IPS-NIHi11 (cell line): ENCODE measurements at places on chromosomes 6 and 20.

- peak; percentile 80 for DNase-seq
Measured at GRCh38 chr6:31952140-31952805, 6.4 kb downstream of the CFB start.

- DNase-seq, result no peak
Measured at GRCh38 chr6:155100087-155100486, 105.0 kb downstream of the TIAM2 start.

- DNase-seq, result no peak
Measured at GRCh38 chr6:152318278-152318677, 318.9 kb downstream of the SYNE1 start.

DNA sequence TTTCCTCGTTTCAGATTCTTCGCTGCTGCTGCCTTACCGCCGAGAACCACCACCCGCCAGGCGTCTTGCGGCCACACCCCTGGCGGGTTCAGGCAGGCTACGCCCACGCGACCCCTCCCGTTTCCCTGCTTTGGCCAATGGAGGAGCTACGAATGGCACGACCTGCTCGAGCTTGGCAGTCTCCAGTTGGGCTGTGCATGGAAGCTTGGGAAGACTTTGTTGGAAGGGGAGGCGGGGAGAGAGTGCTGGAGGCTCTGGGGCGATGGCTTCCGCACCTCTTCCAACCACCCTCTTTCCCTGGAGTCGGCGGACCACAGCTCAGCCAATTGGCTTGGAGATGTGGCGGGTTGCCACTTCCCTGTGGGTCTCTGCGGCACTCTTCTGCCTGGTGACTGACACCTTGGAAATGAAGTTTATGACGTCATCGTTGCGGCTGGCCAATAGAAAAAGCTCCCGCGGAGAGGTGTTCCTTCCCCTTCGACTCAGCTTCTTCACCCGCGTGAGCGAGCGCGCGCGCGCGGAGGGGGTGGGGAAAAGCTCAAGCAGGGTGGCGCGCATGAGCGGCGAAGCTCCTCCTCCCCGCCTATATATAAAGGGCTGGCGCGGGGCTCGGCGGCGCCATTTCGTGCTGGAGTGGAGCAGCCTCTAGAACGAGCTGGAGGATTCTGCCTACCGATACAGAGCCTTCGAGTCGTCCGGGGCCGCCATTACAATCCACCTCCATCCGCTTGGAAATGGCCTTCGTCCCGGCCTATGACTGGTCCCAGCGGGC lies 3.4 kb downstream of the BRD2 start:
- peak; percentile 83 for DNase-seq

DNA sequence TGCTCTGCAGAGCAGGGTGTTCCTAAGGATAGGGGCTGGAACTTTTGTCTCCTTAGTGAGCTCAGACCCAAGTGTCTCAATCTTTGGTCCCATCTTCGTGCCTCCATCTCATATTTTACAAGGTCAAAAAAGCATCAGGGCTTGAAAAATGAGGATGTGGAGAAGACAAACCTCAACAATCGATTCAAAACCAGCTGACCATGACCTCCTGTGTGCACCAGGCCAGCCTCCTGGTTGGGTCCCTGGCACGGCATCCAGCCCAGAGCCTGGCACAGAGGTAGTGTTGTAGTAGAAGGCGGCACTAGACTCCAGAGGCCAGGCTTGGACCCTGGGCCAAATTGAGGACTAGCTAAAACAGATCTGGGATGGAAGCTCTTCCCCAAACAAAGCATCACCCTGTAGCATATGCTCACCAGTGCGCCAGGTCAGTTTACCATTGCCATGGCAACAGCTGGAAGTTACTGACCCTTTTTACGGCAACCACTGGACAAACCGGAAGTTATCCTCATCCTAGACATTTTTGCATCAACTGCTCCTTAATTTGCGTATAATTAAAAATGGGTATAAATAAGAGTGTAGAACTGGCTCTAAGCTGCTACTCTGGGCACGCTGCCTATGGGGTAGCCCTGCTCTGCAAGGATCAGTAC lies 69.3 kb upstream of the BLCAP start:
- no peak for DNase-seq

DNA sequence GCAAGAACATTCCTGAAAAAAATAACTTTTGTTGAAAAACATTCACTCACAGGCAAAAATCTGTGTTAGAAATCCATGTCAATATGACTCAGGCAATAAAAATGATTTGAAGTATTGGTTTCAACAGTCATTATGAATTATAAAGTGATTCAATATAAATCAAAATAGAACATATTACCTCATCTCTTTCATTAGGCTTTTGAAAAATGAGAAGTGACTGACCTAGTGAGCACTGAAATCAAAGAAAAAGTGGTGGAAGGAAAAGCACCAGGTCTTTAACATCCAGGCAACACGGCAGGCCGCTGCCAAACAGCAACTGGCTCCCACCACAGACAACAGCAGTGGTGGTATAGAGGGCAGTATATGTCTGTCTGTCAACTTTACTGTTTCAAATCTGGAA lies 68.9 kb downstream of the MAN1A1 start:
- no peak for DNase-seq

DNA sequence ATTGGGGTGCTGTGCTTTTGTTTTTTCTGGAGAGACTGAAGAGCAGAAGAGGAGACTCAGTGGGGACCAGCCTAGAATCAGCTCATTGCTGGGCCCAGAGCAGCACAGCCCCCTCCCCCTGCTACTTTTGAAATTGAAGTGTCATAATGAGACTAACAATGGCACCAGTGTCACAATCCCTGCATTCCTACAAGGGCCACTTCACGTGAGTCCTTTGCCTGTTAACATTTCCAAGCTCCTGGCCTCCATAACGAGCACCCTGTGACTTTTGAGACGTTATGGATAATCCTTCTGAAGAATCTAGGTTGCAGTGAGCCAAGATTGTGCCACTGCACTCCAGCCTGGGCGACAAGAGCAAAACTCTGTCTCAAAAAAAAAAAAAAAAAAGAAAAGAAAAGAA lies 41.7 kb downstream of the CNBD2 start:
- DNase-seq, result no peak

DNA sequence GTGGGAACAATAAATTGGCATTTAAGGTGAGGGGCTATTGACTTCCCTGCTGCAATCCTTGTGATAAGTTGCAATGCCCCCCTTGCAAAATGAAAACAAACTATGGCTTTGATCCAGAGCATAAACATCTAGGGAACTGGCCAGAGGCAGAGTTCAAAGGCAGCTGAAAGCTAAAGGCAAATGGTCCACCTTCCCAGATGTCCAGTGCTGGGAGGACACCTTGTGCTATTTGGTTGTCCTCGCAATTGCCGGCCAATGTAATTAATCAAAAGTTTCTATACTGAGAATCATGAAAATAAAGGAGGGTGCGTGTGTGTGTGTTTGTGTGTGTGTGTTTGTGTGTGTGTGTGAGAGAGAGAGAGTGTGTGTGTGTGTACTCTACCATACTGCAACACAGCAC lies 337.4 kb downstream of the CBLN4 start:
- DNase-seq, result no peak

DNA sequence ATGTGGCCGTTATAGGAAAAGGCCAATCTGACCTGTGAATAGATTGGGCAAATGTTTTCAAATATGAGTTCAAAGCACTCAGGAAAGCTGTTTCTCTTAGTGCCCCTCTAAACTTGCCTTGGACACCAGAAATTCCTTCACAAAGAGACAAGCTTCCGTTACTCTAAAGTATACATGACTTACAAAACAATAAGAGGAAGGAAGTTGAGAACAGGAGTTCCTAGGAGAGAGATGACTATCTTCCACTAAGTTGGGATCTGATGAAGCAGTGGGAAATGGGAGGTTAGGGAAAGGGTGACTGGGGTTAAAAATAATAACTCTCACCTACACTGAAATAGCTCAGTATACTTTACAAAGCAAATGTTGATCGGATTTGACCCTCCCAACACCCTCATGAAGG lies 50.0 kb downstream of the ISM1 start:
- no peak for DNase-seq

- DNase-seq, result no peak
Measured at GRCh38 chr20:36479938-36480337, 61.4 kb upstream of the MYL9 start.

DNA sequence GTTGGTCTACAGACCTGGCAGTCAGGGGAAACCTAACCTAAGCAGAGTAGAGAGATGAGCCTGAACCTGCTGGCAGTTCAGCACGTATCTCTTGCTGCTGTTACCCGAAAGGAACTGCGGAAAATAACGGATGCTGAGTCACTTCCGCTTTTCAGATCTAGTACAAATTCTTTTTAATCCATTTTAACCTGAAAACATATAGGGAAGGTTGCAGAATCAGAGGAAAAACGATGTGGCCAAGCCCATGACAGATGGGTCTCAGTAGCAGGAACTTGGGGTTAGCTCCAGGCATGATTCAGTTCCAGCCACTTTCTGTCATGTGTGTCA lies 351.9 kb upstream of the PRND start:
- DNase-seq, result no peak

DNA sequence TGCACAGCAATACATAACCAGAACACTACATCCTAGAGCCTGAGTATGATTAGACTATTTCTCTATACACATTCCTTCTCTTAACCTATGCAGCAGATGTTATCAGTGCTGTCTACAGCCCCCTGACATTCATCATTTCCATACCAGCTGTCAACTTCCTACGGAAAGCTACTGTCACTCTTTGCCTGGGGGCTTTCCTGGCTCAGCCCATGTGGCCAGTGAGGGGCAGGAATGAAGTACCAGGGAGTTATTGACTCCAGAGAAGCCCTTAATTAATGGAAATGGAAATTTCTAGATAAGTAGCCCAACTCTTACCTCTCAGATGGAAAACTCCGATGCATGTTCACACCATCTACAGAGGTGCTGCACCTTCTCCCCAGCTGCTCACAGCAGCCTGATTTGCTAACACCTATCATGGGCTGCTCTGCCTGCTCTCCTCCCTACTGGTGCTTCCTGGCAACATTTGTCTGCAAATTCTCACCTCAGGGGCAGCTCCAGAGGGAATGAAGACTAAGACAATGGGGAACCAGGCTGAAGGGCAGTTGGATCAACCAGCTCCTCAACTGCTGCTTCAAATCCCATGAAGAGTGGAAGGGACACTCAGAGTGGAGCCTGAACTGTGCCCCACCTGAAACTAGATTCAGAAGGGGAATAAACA lies 59.6 kb downstream of the LINC00237 start:
- DNase-seq, result no peak

- DNase-seq, result no peak
Measured at GRCh38 chr6:157593596-157593995, 212.6 kb downstream of the ZDHHC14 start.

DNA sequence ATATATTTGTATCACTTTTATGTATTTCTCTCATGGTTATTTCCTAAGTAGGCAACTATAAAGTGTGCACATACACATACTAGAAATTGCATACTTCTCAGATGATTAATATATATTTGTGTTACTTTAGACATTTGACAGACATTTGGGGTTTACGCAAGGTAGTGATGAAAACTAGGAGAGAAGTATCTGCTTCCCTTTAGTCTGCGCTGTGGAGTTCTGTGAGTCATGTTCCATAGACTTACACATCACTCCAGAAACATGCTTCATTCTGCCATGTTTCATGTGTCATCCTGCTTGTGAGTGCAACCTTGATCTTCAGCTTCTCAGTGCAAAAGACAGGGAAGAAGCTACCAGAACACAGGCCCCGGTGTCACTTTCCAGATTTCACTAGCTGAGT lies 200.7 kb upstream of the BMP2 start:
- DNase-seq, result no peak

DNA sequence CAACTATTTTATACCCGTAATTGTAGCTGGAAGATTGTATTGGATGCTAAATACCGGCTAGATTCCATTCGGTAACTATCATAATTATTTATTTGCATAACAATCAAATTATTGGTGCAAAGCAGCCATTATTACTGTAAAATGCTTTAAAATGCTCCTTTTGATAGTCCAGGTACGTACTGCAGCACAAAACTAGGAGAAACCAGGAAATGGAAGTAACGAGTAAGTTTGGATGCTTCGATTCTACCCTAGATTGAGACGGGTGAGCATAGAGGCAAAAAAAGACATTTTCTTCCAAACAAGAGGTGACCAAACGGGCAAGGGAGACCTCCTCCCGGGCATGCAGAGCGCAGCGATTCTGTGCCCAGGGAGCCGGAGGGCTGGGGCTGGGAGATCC lies 469 bp upstream of the XRN2 start:
- no peak for DNase-seq

- DNase-seq, result no peak
Measured at GRCh38 chr20:51064137-51064536, 41.2 kb upstream of the KCNG1 start.

DNA sequence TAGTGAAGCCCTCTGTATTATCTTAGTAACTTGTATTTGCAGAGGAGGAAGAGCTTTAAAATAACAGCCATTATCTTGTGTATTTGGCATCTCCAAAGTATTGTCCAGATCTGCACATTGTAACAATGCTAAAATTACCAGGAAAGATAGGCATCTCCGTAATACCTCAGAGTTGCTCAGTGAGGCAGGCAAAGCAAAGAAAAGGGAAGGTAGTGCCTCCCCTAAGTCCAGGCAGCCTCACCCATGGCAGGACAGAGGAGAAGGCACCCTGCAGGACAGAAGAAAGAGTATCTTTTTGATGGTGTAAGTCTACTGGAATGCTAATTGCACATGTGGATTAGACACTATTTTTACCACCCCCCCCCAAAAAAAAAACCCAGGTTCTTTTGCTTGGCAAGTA lies 13.6 kb upstream of the SSTR4 start:
- DNase-seq, result no peak

DNA sequence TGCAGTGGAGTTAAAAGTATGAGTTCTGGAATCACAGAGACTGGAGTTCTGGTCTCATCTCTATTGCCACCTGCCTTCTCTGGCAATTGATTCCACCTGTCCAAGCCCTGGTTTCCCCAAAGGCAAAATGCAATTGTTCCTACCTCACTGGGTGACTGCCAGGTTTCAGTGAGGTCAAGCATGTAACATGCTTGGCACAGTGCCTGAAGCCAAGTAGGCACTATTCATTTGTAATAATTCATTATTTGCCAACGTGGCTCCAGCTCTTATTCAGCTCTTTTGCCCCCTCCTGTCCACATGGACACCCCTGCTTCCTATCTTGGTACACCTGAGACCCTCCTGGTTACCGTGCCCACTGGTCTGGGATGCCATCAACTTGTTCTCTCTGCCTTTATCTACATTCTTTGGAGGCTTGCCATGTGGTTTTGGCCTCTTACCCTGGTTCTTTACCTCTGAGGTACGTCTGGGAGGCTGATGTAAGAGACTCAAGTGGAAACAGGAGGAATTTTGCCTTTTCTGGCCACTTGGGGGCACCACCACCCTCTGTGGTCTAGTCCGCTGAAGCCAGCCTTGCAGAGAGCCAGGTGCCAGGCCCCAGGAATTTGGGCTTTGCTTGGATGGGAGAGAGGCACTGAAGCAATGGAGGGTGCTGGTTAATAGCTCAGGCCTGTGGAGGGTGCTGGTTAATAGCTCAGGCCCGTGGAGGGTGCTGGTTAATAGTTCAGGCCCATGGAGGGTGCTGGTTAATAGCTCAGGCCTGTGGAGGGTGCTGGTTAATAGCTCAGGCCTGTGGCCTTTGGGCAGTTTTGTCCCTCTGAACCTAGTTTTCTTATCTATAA lies 1.7 kb downstream of the KCNK15 start:
- DNase-seq, result peak; percentile 84

GRCh38 chr6:22313796-22314195 lies 17.0 kb upstream of the PRL start:
- DNase-seq, result peak; percentile 19

- no peak for DNase-seq
Measured at GRCh38 chr6:52015953-52016352, 71.5 kb downstream of the PKHD1 start.

GRCh38 chr6:150567380-150567779 lies 32.3 kb upstream of the PLEKHG1 start:
- no peak for DNase-seq

GRCh38 chr20:10313701-10314100 lies 95.1 kb downstream of the SNAP25 start:
- DNase-seq, result peak; percentile 41

- no peak for DNase-seq
Measured at GRCh38 chr20:16710781-16711180, 19.0 kb upstream of the SNRPB2 start.
